ENCODE measurements at places on chromosomes 12 and 14.

DNA sequence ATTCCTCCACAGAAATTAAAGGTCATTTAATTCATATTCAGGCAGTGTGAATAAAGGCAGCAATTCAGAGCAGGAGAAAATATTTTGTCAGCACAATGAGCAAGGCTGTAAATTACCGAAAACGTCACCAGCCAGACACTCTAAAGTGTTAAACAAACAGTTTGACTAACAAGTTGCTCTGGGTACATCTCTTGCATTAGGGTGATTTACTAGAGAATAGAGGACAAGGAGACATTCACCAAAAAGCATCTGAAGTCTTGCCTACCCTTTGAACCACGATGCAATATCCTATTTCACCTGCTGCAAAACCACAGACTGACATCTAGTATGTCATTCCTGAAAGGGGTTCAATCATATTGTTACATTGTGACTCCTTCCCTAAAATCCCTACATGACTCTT is 27.1 kb upstream of the GPHB5 start:
- no peak for DNase-seq

GRCh38 chr12:6605421-6606330 is 1.5 kb downstream of the CHD4 start:
- DNase-seq, result no peak

GRCh38 chr12:50041962-50042361 is 15.4 kb upstream of the ASIC1 start:
- DNase-seq, result no peak

DNA sequence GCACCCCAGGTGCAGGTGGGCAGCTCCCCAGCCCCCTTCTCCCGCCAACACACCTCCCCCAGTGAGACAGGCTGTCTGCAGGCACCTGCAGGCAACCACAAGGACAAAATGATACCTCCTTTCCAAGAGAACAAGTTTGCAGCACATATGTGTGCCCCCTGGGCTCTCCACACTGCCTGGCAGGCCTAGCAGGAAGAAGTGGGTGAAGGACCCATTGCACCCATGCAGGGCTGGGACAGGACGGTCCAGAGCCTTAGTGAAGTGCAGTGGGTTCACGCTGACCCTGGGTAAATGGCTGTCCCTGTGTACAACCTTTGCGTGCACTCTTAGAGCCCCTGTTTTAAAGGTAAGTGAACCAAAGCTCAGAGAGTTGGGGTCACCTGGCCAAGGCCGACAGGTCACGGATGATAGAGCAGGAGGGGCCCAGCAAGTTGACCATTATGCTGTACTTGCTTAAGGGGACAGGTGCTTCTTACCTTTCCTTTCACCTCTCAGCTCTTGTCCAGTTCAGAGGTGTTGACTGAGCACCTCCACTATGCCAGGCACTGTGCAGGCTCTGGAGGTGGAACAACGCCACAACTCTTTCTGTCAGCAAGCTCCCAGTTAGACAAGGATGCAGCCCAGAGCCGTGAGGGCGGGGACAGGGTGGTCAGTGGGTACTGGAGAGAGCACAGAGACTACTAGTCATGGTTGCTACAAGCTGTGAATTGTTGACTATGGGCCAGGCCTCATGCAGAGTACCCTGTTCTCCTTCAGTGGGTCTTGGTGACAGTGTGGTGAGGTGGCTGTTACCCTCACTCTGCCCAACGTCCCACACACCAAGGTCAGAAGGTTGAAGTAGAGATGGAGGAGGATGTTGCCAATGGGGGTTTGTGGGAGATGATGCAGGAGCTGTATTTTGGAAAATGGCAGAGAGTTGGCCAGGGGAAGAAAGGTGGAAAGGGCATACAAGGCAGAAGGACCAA is 125.9 kb downstream of the PAPOLA start:
- DNase-seq, result no peak

DNA sequence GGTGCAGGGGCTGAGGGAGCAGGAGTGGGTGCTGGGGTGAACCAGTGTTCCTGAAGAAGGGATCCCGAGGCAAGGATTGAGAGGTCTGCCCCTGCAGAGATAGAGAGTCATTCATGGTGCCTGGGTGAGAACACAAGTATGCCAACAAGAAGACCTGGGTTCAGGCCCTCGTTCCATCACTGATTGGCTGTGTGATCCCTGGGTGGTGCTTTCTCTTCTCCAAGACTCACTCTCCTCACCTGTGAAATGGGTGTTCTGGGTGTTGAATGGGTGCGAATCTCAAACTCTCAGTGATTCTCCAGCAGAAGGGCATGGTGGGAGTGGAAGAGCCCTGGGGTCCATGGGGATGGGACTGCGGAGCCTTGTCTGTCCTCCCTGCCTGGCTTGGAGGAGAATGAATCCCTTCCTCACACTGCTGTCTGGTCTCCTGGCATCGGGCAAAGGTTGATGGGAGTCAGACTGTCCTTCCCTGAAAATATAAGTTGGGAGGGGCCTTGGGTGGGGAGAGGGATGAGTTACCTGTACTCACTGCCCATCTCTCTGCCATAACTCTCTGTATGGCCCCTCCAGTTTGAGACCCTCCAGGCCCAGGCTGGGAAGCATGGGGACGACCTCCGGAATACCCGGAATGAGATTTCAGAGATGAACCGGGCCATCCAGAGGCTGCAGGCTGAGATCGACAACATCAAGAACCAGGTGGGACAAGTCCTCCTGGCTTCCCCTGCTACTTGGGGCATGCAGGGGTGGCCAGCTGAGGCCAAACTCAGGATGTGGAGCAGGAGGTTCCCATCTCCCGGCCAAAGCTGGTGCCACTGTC is 9.6 kb downstream of the KRT7 start:
- no peak for DNase-seq
